WERI-Rb-1 (cell line): ENCODE measurements at places on chromosomes 16 and 17.

- no peak for DNase-seq
Observed at GRCh38 chr16:19881783-19882182, 2.9 kb downstream of the GPRC5B start.

- DNase-seq: no peak
Observed at GRCh38 chr16:66383551-66383950, 17.1 kb downstream of the CDH5 start.

DNA sequence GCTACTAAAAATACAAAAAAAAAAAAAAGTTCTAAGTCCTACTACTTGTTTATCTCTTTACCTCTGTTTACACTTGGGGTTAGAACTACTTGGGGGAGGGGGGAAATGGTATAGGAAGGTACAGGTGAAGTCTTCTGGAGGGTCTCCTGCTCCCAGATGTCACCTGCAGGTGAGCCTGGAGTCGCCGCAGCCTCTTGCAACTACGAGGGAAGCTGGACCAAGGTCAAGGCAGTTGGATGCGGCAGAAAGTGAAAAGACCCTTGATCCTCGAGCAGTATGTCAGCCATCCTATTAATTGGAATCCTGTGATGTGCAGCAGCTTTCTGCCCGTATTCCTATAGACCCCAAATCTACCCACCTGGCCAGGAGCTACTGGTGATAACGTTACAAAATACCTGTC, 33.0 kb downstream of the HAPSTR1 start:
- no peak for DNase-seq

DNA sequence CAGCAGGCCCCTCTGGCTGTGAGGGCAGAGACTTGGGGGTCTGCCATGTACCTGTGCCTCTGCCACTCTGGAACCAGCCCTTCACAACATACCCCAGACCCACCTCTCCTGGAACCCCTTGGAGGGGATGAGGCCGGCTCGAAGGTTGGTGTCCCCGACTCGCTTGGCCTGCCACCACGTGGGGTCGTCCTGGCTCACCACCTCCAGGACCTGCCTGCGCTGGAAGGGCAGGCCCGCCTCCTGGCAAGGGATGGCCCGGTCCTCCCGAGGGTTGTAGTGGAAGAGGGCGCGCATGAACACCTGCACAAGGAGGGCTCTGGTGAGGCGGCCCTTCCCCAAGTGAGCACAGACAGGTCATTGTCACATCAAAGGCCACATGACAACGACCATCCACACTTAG, 12.2 kb downstream of the MPP3 start:
- DNase-seq: no peak

DNA sequence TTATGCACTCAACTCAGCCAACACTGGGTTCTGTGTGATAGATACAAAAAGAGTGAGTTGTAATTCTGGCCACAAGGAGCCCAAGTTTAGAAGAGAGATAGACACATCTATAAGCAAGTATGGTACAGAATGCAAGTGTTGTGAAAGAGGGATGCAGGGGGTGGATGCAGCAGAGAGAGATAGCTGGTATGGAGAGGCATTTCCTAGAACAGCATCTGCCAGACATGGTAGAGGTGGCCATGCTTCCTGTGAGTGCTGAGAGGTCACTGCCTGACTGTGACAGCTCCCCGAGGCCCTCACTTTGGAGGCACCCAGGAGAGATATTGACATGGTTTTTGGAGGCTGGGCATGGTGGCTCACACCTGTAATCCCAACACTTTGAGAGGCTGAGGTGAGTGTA, 2.0 kb upstream of the KRTAP16-1 start:
- no peak for DNase-seq

DNA sequence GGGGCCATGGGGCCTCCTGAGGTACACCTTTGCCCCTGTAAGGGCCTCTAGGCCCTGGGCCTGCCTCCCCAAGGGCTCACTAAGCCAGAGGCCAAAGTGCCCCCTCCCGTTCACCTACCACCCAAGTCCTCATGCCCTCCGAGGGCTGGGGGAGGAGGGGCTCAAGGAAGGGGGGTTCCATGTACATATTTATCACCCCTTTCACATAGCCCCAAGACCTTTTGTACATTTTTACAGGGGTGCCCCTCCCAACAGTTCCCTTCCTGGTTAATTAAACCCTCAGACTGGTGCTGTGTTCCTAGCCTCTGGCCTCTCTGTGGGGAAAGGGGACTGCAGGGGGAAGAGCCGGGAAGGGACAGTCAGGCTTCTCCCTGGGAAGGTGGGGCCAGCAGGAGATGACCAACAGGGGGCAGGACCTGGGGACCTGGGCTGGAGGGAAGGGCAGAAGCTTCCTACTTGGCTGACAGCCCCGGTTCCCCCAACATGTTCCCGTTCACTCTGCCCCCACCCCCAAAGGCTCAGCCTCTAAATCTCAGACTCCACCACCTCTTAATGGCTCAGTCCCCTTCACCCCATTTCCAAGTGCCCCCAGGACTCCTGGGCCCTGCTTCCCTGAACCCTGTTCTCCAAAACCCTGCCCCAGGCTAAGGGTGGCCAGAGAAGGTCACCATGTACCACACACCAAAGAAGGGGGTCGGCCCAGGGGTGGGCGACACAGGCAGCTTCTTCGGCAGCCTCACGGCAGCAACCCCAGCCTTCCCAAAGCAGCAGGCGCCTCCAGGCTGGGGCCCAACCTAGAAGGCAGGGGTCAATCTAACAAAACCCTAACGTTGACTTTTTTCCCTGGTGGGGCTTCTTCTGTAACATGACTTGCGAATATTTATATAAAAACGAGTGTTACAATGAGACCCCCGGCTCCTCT, 11.9 kb downstream of the FBRS start:
- no peak for DNase-seq

GRCh38 chr16:1309888-1310831, 724 bp downstream of the UBE2I start:
- DNase-seq: no peak

DNA sequence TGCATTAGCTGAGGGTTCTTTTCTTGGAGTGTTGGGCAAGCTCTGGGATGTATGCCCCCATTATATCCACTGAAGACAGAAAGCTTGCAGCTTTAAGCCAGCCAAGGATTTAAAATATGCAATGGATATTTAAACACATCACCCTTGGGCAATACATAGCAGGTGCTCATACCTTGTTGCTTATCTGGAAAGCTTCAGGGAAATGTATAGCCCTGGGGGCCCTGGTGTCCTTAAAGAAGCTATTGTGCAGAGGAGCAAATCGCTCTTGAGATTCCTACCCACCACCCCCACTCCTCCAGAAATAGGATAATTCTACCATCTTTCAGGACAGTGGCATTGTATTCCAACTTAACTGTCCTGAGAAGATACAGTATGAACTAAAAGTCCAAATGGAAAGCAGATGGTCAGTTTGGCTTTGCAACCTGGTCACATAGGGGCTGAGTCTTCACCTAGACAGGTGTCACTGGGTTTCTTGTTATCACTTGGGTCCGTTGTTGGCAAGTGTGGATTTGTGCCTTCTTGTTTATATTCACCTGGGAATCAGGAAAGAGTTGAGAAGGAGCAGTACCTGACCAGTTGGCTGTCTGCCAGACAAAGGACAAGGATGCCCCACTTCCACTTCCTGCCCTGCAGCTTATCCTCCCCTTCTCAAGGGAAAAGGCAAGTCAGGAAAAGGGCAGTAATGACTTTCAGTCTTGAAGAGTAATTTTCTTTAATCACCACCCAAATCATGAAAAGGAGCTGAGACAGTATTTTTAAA, 3.4 kb downstream of the ANKRD40CL start:
- DNase-seq: peak; percentile 59

GRCh38 chr17:1897105-1897656, 67.4 kb downstream of the RPA1 start:
- no peak for DNase-seq

DNA sequence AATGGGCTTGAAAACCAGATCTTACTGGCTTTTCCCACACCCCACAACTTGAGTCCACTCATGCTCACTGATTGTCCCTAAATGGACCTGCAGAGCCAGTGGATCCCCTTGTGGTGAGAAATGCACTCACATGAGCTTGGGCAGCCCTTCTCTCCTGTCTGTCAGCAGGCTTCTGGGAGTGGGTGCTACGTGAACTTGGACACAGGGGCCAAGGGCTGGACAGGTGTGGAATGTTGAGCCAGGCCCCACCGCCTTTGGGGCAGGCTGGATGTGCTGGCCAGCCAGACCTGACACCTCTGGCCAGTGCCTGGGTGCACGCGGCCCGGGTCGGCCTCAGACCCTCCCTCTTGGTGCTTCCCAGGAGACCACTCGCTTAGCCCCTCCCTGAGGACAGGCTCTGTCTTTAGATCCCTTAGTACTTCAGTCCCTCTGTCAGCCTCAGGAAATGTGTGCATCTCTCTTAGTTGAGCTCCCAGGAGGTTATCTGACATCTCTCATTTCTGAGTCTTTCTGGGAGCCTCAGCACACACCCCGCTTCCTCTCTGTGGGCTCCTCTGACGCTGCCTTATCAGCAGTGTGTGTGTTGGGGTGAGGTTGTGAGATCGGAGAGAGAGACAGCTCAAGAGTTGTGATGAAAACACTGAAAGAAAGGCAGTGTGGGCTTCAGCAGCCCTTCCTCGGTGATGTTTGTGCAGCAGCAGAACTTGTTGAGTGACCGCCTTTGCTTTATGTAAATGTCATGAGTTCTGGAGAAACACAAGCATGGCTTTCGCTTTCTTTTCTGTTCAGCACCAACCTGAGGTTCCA, 117.0 kb downstream of the RAB11FIP4 start:
- peak; percentile 37 for DNase-seq

- no peak for DNase-seq
Observed at GRCh38 chr16:65176603-65177002, 54.7 kb upstream of the CDH11 start.

GRCh38 chr17:39564211-39564848, 43.4 kb downstream of the NEUROD2 start:
- no peak for DNase-seq

- DNase-seq: no peak
Observed at GRCh38 chr17:73799781-73800627, 155.8 kb upstream of the SDK2 start.

DNA sequence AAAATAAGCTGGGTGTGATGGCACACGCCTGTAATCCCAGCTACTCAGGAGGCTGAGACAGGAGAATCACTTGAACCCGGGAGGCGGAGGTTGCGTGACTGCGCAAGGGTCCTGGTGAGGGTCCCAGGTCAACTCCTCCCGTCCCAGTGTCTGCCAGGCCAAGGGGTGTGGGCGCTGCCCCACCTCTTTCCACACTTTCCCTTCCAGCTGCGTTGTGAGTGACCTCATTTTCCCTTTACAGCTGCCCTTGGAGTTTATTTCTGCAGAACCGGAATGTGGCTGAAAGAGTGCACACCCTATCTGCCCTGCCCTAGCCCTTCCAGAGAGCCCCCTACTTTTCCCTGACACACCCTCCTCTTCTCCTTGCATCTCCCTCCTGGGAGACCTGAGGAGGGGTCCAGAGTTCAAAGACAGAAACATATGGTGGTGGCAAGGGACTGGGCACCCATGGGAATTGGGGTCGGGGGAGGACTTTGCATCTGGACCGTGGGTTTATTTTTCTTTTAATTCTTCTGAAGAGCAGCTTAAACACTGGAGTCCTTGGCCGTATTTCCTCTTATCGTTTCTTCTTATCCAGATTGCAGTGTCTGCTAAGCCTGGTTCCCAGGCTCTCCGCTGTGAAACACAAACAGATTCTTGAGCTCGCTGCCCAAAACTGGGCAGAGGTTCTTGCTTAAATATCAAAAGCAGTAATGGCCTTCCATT, 20.9 kb downstream of the MRC2 start:
- no peak for DNase-seq

- no peak for DNase-seq
Observed at GRCh38 chr17:35889241-35889640, 9.1 kb upstream of the CCL5 start.

DNA sequence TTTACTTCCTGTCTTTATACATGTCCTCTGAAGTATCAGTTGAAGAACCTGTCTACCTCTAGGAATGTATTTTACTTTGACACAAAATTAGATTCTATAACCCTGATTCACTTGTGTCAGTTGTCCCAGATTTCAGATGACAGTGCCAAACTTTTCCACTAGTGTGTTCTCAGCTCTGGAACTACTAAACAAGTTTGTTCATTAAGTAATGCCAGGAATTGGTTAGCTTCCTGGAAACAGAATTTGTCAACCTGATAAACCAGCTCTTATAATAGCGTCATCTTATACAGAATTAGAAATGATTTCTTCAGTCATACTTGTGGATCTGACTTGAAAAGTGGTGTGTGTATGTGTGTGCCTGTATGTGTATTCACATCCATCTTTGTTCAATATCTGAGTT, 7.4 kb downstream of the MAP3K3 start:
- DNase-seq: no peak

DNA sequence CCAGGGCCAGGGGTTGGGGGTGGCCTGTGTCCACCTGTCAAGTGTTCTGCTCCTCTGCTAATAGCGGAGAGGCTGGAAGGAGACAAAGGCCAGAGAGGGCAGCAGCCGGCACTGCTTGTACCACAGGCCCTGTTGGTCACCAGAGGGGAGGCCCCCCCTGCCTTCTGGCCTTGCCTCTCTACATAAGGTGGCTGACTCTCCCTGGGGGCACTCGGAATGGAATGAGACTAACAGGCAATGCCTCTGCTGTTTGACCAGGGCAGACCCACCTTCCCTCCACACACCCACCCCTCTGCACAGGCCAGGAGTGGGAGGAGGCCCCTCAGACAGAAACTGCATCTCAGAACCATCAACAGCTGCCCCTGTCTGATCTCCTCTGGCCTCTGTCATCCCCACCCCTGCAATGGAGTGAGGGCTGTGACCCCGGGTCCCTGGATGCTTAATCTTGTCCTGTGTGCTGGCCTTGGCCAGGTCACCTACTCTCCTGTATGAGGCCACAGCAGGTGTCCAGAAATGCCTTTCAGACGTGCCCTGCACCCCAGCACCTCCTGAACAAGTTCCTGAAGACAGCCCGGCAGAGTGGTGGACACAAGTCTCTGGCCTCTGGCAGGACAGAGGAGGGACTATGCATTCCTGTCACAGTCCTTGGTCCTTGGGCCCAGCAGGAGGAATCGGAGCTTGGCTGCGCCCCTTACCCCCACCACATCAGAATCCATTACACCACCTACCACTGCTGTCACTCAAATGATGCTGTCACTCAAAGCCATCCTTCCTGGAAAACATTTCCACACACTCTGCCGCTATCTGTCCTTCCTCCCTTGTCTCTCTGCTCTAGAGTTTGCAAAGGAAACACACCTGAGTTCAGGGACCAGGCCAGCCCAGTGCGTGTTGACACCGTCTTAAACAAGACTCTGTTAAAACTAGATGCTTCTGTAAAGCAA, 107.5 kb upstream of the ZNF750 start:
- DNase-seq: no peak
